Stimulated activated naive CD8-positive, alpha-beta T cell treated with anti-CD3 and anti-CD28 coated beads, Interleukin-15, amount 100 ng/mL, for 72 hours (primary cell): ENCODE measurements at places on chromosomes 1 and 21.

DNA sequence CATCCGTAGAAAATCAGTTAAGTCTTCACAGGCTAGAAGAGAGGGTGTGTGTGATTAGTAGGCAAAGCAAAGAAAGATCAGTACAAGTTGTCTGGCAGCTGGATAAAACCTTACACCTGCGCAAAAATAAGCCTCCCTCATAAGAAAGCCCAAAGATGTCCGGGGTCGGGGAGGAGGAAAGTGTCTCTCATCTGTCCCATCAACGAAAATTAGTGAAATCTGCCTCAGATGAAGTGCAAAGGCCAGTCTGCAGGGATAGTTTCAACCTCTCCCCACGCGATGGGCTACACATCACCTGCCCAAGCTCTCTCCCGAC is 333.9 kb downstream of the SRGAP2C start:
- no peak for DNase-seq

GRCh38 chr1:2845869-2846268 is 44.4 kb upstream of the TTC34 start:
- no peak for DNase-seq

DNA sequence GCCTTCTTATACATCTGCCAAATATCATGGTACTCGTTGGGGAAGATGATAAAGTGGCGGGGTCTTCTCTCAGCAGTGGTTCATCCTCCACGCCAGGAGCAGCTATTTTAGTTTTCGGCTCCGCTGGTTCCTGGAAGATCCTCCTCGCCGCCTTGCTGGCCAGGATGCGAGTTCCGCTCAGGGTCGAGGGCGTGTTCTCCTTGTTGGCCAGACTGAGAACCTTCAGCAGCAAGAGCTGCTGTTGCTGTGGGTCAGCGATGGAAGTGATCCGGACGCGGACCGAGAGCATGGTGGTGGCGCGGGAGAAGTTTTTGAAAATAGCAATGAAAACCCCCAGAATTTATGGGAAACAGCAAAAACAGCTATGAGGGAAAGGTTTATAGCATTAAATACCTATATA is 11.4 kb upstream of the CFAP126 start:
- no peak for DNase-seq

- DNase-seq, result no peak
These were observed 85.2 kb upstream of the TMPRSS2 start for GRCh38 chr21:41593051-41593759.

DNA sequence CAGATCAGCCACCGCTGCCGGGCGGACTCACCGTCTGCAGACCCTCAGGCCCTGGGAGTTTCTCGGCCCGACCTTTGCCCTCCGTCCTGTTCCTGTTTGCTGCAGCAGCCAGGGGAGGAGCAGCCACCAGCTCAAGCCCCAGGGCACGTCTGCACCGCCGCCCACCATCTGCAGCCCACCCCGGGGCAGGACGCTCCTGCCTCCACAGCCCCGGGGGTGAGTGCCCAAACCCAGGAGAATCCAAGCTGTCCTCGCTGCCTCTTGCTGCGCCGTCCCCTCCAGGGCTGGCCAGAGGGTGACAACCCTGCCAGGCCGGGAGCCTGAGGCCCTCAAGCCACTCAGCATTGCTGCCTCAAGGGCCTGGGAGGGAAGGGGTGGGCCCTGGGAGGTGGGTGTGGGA is 1.2 kb upstream of the SLC25A34 start:
- DNase-seq, result no peak

DNA sequence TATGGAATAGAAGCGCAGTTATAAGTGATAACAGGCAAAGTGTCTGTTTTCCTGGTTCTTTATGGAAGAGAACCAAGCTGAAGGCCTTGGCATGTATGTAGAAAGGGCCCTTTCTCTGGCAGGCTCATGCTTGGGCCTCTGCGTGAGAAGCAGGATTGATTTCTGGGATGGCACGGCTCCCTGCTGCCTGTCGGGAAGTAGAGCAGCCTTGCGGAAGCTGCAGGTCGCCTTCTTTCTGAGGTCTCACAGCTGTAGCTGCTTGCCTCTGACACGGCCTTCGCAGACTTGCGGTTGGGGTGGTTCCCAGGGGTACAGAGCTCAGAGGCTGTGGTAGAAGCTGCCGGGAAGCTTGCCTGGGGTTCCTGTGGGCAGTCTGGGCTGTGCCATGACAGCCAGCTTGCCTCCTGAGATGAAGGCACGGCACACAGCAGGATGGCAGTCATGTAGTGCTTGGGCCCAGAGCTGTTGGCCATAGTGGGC is 39.4 kb downstream of the TRAPPC10 start:
- DNase-seq, result no peak

GRCh38 chr1:153389973-153390879 is 647 bp downstream of the S100A8 start:
- DNase-seq, result no peak

- DNase-seq, result no peak
These were observed 55.4 kb downstream of the EPRS1 start for GRCh38 chr1:219990782-219991510.

DNA sequence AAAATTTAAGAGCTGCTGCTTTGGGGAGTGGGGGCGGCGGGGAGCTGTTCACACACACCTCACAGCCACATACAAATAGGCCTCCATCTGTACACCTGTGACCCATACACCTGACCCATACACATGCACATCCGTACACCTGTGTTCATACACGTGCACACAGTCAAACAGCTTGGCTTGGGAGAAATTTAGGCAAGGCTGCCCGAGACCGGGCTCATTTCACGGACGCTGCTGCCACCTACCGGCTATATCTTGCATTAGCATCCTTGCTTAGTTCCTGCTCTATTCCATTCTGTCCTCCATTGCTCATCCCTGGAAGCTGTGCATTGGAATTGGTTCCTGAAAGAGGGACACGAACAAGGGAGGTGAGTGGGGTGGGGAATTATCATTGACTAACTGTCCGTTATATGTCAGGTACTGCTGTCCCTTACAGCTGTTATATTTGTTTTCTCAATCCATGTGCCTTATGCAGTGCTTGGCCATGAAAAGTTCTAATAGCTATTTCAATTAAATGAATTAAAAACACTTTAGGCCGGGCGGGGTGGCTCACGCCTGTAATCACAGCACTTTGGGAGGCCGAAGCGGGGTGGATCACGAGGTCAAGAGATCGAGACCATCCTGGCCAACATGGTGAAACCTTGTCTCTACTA is 37.1 kb upstream of the EPB41 start:
- DNase-seq, result peak; percentile 72

- DNase-seq, result no peak
These were observed 18.6 kb upstream of the POU2F1 start for GRCh38 chr1:167202049-167202448.

GRCh38 chr1:150561254-150561973 is 12.2 kb downstream of the ADAMTSL4 start:
- DNase-seq, result peak; percentile 78

- DNase-seq, result peak; percentile 72
These were observed 20.9 kb downstream of the SLAMF1 start for GRCh38 chr1:160625725-160626498.

- DNase-seq, result peak; percentile 47
These were observed at the start of gene HPCA for GRCh38 chr1:32886004-32886827. Gene HPCA, plus strand, starts transcription at chr1:32886491. Its CDS starts 2,408 bp downstream, at chr1:32888899.

- no peak for DNase-seq
These were observed 34.5 kb upstream of the CD58 start for GRCh38 chr1:116605315-116605714.

- no peak for DNase-seq
These were observed 19.7 kb upstream of the RIPK4 start for GRCh38 chr21:41786509-41786987.

DNA sequence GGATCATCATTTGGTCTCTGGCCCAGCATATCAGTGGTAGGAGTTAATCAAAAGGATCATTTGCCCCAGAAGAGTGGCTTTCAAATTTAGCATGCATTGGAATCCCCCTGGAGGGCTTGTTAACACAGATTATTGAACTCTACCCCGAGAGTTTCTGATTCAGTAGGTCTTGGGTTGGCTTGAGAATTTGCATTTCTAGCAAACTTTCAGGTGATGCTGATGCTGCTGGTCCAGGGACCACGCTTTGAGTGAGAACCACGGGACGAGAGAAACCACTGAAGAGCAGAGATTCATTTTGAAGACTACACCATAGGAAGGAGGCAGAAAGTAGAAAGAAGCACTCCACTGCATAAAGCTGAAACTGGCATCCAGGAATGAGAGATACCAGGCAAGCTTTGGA is 81.3 kb upstream of the DUSP10 start:
- DNase-seq, result no peak

GRCh38 chr1:98119796-98120195 is 199.0 kb upstream of the DPYD start:
- DNase-seq, result no peak

DNA sequence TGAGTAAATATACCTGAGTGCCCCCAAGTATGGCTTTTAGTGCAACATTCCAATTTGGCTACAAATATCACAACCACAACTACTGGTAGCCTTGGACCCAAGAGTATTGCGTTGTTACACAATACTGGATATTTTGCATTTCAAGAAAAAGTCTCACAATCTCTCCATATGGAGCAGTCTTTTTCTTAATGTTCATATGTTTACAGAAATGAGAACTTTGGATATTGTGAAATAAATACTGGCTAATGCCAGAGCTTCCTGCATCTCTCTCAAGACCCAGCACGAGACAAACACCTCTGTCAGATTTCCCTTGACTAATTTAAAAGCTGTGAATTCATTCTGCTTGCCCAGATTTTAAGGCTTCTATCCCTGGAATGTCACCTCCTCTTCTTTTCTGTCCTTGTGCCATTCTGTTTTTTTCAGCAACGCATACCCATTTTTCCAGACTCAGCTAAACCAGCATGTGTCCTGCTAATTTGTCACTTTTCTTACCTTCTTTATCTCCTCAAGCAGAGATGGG is 136.2 kb upstream of the BACE2 start:
- DNase-seq, result no peak

- no peak for DNase-seq
These were observed 7.4 kb downstream of the USP48 start for GRCh38 chr1:21775550-21775914.

DNA sequence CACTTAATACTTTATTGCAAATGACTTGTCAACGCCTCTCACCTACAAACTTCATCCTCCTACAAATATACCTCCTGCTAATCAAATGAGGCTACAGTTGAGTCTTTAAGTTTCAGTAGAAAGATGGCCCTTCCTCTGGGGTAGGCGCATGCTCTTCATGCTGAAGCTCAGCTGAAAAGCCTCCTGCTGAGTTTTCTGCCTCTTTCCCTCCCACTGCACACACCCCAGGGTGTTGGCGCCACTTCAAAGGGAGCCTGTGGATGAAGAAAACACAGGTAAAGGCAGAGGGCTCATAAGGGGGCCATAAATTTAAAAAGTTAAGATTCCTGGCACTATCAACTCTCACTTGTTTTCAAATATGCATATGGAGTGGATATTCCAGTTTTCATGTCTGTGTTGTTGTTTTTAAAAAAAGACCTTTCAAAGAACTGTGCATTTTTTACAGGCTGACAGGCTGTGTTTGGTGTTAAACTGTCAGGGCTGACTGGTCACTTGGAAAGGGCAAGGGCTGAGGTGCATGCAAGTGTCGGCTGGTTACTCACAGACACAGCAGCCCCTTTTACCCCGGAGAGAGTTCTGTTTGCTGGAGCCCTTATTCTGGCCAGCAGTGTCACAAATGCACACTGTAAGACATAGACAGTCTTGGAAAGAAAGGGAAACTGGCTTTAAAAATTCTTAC is 42.9 kb upstream of the LGALS8 start:
- DNase-seq, result no peak

GRCh38 chr1:22544606-22545005 is 18.7 kb upstream of the EPHA8 start:
- no peak for DNase-seq

GRCh38 chr1:50110151-50110550 is 1.4 kb downstream of the ELAVL4 start:
- DNase-seq, result no peak

- DNase-seq, result no peak
These were observed 35.4 kb downstream of the GALNT2 start for GRCh38 chr1:230102472-230102871.

- DNase-seq, result no peak
These were observed 187.7 kb upstream of the EDN2 start for GRCh38 chr1:41672173-41672572.

DNA sequence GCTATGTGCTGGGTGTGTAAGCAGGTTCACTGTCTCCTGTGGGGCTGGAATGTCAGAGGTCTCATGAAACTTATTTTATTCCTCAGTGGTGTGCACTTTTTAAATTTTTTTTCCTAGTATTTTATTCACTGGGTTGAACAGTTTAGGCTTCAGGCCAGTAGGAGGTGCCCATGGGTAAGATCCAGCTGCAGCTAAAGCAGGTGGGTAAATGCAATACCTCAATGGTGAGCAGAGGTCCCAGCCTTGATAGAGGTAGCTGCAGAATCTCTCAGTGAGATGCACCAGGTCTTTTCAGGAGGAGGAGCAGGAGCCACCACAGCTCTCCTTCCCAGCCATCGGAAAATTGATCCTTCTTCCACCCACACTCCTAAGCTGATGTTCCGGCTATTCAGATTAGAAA is 12.6 kb upstream of the OR6N2 start:
- DNase-seq, result peak; percentile 13

DNA sequence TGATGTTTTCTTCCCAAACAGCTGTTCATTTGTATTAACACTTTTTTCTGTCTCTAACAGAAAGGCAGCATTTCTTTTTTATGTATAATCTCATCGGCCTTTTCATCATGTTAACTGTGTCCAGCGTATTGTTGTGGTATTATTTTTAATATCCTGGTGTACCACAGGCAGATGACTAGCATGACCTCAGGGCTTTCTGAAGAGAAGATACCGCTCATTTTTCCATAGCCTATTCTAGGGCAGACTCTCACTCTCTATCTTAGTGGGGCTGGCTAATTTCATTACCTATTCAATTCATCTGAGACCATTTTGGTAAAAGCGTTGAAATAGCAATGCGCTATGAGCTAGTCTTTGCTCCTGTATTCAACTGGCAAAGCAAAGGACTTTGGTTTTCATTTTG is 209.9 kb downstream of the SDCCAG8 start:
- no peak for DNase-seq

- no peak for DNase-seq
These were observed 23.4 kb downstream of the GTF2B start for GRCh38 chr1:88867743-88868521.

- DNase-seq, result no peak
These were observed 275.1 kb upstream of the VAMP3 start for GRCh38 chr1:7495962-7496361.

DNA sequence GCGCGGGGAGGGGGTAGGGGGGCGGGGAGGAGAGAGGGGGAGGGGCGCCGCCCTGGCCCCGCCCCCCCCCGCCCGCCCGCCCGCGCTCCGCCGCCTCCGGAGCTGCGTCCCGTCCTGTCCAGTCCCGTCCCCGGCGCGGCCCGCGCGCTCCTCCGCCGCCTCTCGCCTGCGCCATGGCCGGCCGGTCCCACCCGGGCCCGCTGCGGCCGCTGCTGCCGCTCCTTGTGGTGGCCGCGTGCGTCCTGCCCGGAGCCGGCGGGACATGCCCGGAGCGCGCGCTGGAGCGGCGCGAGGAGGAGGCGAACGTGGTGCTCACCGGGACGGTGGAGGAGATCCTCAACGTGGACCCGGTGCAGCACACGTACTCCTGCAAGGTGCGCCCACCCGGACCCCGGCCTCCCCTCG is at the start of gene AGRN:
AGRN (plus strand) TSS at position 121 of the 405 bp plus-strand sequence; CDS start at position 174, 53 bp downstream.
- DNase-seq, result no peak

- DNase-seq, result no peak
These were observed 40.1 kb upstream of the MYSM1 start for GRCh38 chr1:58739856-58740466.

- no peak for DNase-seq
These were observed 57.6 kb upstream of the GNG12 start for GRCh38 chr1:67890857-67891256.

GRCh38 chr1:232211149-232211548 is 418.8 kb downstream of the SIPA1L2 start:
- no peak for DNase-seq
